ENCODE measurements at places on chromosomes 3 and 15. TPM values are rescaled to one million over a fixed set of nuclear protein-coding genes. Genes with fewer than 3 reads are reported as not detected.

INSYN1 gene
- not detected for total RNA-seq

DNA sequence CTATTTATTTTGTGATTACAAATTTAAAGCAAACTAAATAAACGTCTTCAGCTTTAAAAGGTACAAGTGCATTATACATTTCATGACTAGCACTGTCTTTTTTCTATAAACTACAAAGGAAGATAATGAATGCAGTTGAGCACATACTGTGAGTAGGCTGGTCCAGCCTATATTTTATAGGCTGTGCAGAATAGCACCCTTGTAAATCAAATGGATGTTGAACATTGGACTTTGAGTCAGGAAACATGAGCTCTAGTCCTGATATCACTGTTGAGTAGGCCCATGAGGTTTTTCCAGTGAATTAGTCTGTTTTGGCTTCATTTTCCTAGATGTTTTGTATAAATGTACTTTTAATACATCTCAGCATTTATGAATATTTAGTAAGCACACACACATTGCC is 447.3 kb upstream of the KCNMB2 start:
- no peaks in the 10 kb centered on the region for H3K27me3 ChIP-seq
- no peak overlapping the region for H3K4me3 ChIP-seq

DNA sequence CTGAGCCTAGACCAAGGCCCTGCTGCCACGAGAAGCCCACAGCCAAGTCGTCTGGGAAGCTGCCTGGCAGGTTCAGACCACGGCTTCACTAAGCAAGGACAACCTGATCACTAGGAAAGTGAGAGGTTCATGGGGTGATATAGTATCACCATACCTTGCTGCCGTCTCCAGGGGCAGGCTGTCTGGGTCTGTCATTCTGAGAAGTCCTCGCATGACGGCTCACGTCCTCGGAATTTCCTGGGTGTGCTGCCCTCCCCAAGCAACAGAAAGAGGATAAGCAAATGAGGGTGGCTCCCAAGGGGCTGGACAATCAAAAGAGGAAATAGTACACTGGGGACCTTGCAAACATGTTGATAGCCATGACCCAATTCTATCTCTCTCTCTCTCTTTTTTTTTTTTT is 207.4 kb upstream of the IGF1R start:
- H3K36me3 ChIP-seq = no peaks in the 10 kb centered on the region
- peaks cover 15% of the 10 kb centered on the region for H3K4me1 ChIP-seq
- peak; percentile 15 for DNase-seq
- H3K27me3 ChIP-seq = peaks cover 16% of the 10 kb centered on the region
- H3K27ac ChIP-seq = no peak overlapping the region

DNA sequence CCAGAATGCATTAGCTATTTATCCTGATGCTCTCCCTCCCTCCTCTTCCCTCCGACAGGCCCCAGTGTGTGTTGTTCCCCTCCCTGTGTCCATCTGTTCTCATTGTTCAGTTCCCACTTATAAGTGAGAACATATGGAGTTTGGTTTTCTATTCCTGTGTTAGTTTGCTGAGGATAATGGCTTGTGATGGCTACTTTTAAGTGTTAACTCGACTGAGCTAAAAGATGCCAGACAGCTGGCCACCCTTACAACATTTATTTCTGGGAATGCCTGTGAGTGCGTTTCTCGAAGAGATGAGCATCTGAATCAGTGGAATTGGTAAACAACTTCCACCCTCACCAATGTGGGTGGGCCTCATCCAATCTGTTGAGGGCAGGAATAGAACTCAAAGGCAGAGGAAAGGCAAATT is 24.7 kb upstream of the TM2D3 start:
- no peaks in the 10 kb centered on the region for H3K36me3 ChIP-seq
- no peak overlapping the region for H3K27ac ChIP-seq
- DNase-seq = no peak
- no peaks in the 10 kb centered on the region for H3K4me1 ChIP-seq
- no peak overlapping the region for H3K4me3 ChIP-seq

Measured in PC-9 (cell line).